Inflammatory macrophage treated with lipopolysaccharide for 4 hours (primary cell): ENCODE measurements at places on chromosomes 12 and 14.

DNA sequence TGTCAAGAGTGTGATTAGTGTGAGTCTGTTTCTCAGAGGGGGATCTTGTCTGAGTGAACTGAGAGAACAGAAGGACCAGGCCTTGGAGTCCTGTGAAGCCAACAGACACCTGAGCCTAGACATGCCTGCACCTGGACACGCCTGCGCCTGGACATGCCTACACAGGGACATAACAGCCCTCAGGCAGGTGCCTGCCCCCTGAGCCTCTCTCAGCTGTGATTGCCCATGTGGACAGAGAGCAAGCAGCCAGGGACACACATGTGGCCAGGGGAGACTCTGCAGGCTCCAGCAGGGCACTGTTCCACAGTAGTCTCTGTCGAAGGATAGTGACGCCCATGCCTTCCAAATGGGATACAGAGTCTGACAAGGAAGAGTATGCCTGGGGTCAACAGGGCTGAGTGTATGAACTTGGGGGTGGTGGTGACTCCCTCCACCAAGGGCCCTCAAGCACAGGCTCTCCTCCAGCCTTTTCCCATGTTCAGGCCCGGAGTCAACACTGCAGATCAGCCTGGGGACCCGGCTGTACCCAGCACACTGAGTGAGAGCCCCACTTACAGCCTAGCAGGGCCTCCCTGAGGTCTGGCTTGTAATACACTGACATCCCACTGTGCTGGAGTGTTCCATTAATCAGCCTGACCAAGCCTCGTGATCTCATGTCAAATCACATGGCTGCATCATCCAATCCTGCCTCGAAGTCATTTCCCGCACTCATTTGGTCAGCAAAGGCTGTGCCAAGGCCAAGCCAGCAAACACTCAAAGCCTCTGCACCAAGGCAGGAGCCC, 173.0 kb downstream of the CALM1 start:
- no peak for DNase-seq

GRCh38 chr12:124642105-124642504, 74.7 kb upstream of the NCOR2 start:
- no peak for DNase-seq

DNA sequence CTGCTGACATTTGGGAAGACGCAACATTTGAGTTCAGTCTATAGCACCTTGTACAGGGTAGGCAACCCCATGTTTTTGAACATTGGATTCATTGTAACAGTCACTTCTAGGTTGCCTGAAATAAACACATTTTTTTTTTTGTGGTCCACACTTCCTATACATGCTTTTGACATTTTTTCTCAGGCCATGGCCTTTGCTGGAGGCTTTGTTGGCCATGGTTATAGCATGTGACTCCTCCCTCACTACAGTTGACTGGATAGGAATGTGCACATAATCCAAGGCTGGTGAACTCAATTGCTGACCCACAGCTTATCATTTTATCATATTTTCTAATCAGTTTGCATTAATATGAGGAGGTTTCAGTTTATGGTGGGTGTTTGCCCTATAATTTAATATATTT, 60.6 kb downstream of the TMEM117 start:
- no peak for DNase-seq

DNA sequence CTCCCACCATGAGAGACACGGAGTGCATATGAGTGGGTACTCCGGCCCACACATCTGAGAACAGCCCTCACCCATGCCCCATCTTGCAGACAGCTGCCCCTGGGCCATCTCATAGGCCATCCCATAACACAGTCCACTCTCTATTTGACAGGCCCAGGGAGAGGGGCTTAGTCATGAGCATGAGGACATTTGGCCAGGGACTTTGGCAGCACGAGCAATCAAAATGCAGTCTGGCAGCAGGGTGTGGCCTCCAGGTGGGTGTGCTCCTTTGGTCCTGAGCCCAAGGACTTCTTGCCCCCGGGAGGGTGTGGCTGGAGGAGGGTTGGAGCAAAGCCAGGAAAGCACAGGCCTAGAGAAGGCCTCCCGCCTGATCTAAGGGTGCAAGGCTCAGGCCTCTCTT, 25.6 kb downstream of the EMP1 start:
- DNase-seq: no peak

DNA sequence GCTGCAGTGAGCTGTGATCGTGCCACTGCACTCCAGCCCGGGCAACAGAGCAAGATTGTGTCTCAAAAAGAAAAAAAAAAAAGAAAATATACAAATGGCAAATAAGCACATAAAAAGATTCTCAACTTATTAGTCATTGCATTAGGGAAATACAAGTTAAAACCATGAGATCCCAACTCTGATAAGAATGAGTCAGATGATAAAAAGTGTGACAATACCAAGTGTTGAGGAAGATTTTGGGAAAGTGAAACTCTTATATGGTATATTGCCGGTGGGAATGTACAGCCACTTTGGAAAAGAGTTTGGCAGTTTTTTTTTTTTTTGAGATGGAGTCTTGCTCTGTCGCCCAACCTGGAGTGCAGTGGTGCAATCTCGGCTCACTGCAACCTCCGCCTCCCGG, 7.6 kb upstream of the PRPF40B start:
- DNase-seq: no peak

- peak; percentile 12 for DNase-seq
Measured at GRCh38 chr12:52380271-52380694, 5.2 kb downstream of the KRT84 start.

DNA sequence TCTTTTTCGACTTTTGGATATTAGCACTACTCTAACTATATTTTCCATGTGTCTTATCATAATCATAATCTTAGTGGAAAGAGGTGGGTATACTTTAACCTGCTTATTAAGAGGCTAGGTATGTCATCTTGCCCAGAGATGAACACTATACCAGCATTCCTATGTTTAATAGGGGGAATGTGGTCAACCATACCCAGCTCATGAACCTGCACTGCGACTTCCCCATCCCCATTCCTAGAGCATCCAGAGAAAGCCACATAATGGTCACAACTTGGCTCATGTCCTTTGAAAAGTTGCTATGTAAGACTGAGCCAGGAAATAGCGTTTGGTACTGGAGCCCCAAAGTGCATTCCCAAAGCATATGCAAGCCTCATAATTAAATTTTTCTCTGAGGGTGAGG, 55.2 kb downstream of the TMCC3 start:
- no peak for DNase-seq

GRCh38 chr12:75162845-75163244, 46.8 kb downstream of the KCNC2 start:
- DNase-seq: no peak
